ENCODE measurements at places on chromosomes 6 and 20.

- DNase-seq = no peak
Measured at GRCh38 chr20:57579898-57580447, 19.1 kb downstream of the PCK1 start.

GRCh38 chr20:13838664-13839063 lies 53.8 kb downstream of the NDUFAF5 start:
- DNase-seq = no peak

DNA sequence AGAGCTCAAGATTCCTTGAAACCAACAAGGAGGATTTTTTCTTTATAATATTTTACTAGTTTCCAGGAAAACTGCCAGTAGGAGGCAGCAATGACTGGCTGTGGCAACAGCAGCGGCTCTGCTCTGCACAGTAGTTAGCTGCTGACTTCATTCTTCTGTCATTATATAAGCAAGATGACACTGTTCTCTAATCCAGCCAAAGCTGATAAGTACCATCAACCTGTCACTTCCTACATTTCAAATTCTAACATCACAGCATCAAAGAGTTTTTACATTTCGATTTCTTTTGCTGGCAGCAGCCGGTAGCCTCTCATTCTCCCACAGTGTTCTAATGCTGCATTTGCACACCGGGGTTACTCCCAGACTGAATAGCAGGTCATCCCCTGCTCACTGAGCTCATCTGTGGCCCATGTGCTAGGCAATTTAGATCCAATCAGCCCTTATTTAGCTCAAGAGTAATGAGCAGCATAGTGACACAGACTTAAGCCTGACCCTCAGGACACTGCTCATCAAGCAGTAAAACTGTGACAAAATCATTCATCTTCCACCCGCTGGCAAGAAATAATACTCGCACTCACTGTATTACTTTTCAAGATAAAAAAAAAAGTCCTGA lies 67.8 kb downstream of the MMS22L start:
- DNase-seq = peak; percentile 11

- no peak for DNase-seq
Measured at GRCh38 chr20:35981969-35982368, 13.6 kb downstream of the CNBD2 start.

DNA sequence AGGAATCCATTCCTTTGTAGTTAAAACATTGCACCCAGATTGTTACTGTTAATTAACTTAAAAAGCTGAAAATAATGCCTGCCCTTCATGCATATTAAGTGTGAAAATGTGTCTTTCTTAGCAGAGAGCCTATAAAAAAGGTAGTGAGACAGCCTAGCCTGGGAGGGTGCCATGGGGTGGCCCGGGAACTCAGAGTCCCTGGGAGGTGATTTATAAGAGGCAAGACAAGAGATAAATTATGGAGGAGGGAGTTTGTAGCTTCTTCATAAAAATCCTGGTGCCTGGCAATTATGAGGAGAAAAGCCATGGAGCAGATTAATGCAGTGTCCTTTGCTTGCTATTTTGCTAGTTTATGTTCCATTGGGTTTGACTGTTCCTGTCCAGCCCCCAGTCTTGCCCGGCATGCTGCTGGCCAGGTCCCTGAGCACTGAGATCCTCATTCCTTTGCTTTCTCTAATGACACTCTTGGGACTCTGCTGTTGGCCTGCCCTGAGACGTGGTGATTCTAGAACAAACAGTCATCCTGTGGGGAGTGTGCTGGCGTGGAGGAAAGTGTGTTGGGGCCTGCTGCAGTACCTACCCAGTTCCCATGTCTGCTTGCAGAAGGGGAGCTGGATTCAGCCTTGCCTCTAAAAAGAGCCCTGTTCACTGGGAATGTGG lies 4.2 kb downstream of the MLN start:
- no peak for DNase-seq
